ENCODE measurements at places on chromosomes 1 and 21.

- no peak for DNase-seq
These were observed 38.8 kb downstream of the DNASE2B start for GRCh38 chr1:84436876-84437655.

- DNase-seq, result no peak
These were observed 1.1 kb upstream of the KCNE2 start for GRCh38 chr21:34362670-34363069.

DNA sequence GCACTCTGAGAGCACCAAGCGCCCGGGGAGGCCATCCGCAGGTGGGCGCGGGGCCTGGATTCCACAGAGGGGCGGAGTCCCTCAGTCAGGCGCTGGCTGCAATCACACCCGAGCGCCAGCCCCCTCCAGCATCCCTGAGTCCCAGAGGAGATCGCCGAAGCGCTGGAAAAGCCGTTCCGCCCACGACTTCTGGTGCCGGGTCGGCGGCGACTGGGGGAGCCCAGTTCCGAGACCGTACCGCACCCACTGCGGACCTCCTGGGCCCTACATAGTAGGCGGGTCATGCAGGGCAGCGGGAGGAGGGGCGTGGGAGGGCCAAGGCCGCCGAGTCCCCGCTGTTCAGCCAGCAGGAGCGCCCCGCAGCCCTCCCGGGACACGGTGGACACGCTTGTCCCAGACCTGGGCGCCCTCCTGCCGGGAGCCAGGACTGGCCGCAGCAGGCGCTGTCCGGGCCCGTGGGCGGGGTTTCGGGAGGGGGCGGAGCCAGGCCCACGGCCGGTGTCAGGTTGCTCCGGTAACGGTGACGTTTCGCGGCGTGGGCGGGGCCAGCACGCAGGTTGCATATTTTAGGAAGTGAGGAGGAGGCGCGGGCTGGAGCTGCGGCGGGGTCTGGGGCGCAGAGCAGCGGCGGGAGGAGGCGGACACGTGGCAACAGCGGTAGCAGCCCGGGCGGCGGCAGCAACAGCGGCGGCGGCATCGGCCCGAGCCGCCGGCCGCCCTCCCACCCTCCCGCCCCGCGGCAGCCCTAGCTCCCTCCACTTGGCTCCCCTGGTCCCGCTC lies at the start of gene ATP1A1:
TSS of gene ATP1A1 (plus strand) at position 594 of the 780 bp plus-strand sequence. CDS start 268 bp downstream, outside the sequence.
- peak; percentile 80 for DNase-seq

DNA sequence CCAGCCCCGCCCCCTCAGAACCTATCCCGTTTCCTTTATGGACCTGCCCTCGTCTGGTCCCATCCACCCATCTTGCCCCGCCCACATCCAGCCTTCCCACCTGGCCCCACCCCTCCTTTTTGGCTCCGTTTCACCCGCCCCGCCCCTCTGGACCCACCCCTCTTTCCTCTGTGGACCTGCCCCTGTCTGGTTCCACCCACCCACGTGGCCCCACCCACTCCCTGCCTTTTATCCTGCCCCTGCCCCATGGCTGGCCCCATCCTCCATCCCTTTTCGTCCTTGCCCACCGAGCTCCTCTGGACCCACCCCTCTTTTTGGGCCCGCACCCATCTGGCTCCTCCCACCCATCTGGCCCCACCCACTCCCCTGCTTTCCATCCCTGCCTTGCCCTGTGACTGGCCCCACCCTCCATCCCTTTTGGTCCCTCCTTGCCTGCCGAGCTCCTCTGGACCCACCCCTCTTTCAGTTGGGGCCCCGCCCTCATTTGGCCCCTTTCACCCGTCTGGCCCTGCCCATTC lies 177.3 kb downstream of the CAMTA1 start:
- DNase-seq, result no peak

DNA sequence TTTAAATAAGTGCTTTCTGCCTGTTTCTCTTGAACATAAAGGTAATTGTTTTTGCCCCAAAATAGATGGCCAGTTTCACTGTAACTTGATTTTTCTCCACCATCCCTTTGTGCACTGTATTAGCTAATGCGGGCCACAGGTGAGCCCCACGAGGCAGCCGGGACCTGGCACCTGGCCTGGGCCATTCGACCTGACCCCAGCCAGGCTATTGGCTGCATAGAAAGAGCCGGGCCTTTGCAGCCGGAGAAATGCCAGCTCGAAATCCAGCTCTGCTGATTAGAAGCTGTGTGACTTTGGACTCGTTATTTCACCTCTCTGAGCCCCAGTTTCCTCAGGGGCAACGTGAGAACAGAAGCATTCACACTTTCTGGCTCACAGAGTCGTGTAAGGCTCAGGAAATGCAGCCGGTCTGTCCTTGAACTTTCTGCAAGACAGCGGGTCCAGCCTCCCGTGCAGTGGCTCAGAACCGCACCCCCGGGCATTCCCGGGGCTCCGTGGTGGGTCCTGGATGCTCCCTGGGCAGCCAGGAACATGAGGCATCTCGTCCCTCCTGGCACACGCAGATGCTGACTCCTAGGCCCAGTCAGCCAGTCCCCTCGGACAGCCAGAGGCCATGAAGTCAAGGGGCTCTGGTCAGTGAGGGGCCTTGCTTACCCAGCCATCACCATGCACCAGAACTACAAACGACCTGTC lies 37.4 kb upstream of the ACTRT2 start:
- no peak for DNase-seq

Data from HS-27A (cell line).